ENCODE measurements at places on chromosomes 13 and 19.

DNA sequence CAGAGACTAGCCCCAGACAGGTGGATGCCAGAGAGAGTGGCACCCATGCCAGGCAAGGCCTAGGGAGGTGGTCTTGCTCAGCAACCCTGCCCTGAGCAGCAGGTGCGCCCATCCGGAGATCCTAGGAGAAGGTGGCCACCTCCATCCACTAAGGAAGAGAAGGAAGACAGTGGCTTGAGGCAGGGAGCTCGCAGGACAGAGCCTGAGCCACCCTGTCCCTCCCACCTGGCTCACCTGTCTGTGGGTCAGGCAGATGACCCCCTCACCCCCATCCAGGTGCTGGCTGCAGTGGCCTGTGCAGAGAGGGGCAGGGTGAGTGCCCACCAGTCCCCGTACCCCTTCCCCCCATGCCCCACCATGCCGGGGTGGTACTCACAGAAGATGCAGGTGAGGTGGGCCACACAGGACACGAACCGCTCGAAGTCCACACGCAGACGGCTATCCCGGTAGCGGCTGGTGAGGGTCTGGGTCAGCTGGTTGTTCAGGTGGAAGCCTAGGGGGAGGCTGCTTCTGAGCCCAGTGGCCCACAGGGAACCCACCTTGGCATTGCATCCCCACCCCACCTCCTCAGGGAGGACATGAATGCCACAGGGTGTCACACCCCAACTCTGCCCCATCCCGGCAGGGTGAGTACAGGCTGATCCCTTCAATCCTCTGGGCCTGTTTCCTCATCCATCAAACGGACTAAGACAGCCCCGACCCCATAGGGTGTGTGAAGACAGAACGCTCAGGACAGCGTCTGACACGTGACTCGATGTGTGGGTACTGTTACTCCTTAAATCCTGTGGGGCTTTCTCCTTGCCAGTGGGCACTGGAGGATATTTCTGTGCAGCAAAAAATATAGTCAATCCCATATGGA, 13.3 kb downstream of the CAPN12 start:
- DNase-seq: peak; percentile 13

DNA sequence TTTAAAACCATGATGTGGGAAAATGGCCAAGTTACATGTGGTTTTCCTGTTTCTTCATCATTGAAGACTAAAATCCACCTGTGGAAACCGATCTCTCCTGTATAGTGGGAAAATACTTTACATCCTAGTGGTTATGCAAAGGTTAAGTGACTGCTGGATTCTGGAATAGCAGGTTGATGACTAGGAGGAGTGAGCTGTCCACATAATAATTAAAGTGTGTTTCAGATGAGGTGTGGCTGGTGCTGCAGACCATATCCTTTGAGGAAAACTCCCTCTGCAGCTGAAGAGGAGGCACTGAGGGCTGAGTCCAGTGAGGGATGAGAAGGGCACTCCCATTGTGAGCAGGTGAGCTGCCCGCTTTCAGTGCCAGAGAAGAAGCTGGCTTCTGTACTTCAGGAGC, 43.2 kb downstream of the DCLK1 start:
- DNase-seq: no peak

GRCh38 chr13:97537110-97537509, 103.1 kb downstream of the RAP2A start:
- peak; percentile 6 for DNase-seq

DNA sequence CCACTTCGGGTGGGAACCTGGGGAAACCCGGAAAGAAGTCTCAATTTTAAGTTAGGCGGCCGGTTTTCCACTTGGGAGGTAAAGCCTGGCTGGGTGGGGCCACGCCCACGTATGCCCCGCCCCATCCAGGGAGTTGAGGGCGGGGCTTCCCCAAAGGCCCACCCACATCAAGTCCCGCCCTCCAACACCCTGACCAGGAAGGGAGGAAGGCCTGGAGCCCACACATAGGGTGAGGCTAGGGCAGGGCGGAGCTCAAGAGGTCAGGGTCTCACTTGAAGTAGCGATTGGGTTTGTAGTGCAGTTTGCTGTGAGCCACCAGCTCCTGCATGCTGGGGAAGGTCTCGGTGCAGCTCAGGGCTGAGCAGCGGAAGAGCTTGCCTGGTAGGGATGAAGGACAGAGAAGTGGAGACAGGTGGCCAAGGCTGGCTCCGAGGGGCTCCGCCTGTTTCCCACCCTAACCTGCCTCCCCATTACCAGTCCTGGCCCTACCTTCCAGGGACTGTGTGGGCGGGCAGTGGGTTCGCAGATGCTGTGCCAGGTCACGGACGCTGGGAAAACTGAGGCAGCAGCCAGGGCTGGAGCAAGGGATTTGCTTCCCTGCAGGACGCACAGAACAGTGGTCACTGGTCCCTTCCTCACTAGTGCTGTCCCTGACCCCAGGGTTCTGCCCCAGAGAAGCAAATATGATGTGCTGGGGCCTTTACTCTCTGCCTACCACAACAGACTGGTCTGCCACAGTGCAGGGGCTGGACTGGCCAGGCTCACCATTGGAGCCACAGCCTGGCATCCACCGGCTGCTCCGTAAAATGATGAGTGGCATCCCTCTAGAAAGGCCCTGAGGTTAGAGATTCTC, 1.6 kb downstream of the ZNF414 start:
- DNase-seq: no peak

GRCh38 chr13:31073859-31074718, 87.6 kb downstream of the HSPH1 start:
- DNase-seq: peak; percentile 73

DNA sequence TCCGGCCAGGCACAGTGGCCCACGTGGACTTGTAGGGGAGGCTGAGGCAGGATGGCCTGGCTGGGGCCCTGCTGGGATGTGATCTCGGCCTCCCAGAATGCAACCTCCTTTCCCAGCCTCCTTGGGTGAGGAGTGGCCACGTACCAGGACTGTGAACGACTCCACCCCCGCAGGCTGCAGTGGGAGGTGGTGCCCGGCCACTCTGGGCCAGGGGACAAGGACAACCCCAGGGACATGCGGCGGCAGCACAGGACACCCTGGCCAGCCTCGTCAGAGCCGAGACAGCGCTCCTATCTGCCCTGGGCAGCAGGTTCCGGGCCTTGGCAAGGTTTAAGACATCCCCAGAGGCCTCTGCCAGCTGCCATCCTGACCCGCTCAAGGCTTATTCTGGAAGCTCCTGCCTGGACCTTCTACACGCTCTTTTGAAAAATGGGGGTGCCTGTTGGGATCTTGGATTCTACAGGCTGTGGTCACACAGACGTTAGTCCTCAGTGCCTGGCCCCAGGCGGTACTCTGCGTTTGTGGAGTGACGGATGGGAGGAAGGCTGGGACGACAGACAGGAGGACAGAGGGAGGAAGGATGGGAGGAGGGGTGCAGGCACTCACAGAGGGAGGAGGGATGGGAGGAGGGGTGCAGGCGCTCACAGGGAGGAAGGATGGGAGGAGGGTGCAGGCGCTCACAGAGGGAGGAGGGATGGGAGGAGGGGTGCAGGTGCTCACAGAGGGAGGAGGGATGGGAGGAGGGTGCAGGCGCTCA, 19.9 kb upstream of the CACTIN start:
- DNase-seq: no peak

DNA sequence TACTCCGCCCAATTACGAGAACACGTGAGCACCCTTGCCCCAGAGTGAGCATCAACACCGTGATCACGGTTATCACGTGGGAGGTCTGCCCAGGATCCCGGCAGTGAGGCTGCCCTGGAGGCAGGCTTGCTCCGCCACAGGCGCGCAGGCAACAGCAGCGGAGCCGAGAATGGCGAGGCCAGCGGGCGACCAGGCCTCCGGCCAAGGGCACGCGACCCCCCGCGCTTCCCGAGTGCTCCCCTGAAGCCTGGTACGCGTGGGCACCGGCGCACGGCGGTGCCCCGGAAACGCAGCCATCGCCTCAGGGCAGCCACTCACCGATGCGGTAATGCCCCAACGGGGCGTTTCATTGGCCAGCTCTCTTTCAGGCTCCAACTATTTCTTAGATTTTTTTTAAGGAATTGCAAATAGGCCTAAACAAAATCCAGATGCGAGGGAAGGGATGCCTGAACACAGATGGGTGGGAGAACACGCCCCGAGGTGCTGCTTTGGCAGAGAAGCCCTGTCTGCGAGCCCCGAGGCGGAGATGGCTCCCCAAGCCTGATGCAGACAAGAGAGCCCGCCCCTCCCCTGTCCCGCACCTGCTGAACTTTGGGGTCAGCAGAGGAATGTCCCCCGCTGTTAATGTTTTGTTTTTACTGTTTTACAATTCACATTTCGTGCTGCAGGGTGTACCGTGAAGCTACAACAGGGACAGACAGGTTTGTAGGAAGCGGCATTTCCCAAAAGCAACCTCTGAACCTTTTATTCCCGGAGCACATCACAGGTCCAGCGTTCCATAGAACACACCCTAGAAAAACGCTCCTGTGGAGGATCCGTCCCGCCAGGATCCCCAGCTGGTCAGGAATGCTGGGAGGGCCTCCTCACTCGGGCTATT, 132.7 kb downstream of the ZDHHC20 start:
- DNase-seq: no peak

DNA sequence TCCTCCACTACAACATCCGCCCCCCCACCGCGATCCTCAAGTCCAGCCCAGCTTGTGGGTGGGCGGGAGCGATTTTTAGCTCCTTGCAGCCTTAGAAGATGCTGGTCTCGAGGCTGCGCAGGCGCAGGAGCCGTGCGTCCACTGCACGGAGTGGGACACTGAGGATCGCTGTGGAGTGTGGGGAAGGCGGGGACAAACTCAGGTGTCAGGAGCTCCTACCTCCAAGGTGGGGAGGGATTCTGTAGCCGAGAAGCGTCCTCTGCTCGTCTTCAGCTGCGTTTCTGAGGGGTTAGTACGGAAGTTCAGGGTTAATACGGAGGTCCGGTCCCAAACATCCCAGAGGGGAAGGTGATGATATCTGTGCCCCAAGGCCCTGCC, at the start of gene RTBDN:
RTBDN (minus strand) TSS at position 14 of the 378 bp plus-strand sequence. CDS start 4,600 bp downstream, outside the sequence.
- DNase-seq: no peak
